Neuronal stem cell (in vitro differentiated cells): ENCODE measurements at places on chromosomes 3 and 15.

GRCh38 chr15:69906256-69907185, 191.2 kb downstream of the TLE3 start:
- DNase-seq, result no peak

DNA sequence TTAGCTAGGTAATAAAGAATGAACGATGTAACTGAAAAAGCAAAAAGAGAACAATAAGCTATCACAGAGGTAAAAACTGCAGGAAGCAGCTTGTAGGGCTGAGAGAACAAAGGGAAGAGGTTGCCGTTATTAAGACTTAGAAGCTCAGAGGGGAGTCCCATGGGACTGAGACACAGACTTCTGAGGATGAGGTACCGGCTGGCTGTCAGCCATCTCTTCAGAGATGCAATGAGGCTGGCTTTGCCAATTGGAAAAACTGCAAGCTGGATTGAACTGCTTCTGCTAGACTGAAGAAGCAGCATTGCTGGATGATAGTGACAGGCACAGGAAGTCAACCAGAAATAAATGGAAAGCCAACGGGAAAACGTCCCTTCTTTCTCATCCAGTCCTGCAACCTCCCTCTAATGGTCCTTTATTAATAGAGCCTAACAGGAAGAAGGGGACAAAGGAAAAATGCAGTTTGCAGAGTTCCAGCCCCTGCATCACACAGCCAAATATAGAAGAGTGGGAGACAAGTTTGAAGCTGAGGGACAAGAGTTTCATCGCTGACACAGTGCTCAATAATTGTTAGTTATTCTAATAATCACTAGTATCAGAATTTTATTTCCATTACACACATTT, 21.1 kb upstream of the KLHL6 start:
- DNase-seq, result no peak

GRCh38 chr3:125151916-125152315, 60.6 kb downstream of the SLC12A8 start:
- DNase-seq, result no peak

- no peak for DNase-seq
Observed at GRCh38 chr3:4507024-4507596, 14.0 kb downstream of the ITPR1 start.

GRCh38 chr3:41118461-41119390, 80.6 kb upstream of the CTNNB1 start:
- no peak for DNase-seq

GRCh38 chr3:56822501-56822900, 20.8 kb upstream of the ARHGEF3 start:
- DNase-seq, result no peak

DNA sequence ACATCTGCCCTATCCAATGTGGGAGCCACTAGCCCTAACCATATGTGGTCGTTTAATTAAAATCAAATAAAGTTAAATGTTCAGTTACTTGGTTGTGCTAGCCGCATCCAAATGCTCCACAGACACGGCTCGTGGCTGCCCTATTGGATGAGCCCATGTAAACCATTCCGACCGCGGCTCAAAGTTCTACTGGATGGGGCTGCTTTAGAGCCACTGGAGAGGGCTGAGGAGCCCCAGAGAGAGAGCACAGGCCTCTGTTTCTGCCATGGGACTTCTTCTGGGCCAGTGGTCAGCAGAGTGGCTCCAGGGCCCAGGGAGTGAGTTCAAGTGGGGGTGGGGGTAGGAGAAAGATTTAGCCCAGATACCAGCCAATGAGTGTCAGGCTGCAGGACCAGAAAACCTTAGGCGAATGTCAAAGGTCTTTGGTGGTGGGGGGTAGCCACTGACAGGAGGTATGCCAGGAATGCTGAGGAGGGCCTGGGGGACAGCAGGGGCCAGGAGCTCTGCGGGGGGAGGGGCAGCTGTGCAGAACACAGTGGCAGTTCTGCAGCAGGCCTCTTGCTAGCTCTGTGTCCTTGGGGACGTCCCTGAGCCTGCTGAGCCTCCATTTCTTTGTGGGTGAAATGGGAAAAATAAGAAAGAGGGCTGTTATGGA, 30.1 kb downstream of the SPSB4 start:
- peak; percentile 79 for DNase-seq

DNA sequence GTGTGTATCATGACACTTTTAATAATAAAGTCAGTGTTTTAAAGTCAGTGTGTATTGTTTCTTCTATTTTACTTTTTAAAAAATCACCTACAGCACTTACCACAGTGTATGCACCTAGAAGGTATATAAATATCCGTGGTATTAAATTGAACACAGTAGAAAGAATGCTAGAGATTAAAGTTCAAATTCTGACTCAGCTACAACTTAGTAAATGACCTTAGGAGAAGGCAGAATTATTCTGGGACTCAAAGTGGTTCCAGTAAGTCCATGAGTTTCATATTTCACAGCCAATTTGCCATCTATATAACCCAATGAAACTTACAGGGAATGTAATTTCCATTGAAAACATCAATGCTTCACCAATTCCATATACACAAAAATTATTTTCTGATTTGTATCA, 52.7 kb upstream of the MAP4 start:
- DNase-seq, result no peak

DNA sequence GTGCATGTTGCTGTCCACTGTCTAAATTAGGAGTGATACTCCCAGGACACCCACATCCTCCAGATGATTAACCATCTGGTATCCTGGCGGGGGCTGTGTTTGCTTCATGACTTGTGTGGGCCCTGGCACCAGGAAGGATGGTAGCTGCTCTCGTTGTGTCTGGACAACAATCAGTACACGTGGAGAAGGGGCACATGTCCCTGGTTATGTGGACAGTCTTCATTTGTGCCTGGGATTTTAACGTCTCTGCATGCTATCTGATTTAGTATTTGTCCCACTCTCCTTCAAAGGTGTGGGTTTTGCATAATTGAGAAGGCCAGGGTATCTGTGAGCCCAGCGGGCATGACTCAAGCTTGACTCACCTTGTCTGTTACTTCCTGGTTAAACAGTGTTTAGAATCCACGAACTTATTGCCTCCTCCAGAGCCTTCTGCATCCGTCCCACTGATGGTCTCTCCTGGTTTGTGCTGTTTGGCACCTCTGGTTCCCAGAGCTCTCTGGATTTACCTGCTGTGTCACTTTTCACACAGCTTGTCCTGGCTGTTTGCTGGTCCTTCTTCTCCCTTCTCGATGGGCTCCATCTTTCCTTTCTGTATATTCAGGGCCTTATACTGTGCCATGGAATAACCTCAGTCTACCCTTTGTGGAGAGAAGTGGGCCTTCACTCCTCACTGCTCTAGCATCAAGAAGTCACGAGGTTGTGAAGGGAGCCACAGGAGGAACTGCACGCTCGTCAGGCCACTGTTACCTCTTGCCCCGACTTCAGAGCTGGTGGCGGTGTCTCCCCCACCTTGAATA, 32.5 kb downstream of the ARNT2 start:
- no peak for DNase-seq

DNA sequence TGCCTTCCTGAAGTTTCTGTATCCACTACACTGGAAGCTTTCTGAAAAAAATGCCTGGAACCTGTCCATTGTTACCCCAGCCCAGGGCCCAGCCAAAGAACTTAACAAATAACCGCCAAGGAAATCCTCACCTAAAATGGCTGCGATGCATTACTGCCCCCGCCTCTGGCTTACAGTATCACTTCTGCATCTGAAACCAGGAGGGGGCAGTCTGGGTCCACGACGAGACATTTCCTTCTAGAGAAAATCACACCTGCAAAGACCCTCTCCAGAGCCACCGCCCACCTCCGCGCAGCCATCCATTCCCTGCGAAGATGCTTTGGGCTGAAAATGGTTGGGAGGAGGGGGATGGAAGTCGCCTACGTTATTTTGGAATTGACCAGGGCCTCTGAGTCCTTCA, 22.4 kb upstream of the CELF6 start:
- DNase-seq, result no peak

DNA sequence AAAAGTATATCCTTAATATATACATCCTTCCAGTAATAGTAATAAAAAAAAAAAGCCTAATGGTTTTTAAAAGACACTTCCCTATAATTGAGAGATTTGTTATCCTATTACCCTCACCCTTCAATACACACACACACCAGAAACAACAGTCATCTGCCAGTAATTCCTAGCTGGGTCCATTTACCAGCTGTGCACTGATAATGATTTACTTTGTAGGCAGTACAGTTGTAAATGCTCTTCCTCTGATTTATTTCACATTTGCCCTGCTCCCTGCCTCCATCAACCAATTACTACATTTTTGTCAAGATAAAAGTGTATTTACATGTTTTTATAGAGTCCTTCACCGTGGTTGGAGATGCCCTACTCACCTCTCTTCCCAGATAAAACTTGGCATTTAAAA, 12.4 kb downstream of the TPM1 start:
- DNase-seq, result no peak

DNA sequence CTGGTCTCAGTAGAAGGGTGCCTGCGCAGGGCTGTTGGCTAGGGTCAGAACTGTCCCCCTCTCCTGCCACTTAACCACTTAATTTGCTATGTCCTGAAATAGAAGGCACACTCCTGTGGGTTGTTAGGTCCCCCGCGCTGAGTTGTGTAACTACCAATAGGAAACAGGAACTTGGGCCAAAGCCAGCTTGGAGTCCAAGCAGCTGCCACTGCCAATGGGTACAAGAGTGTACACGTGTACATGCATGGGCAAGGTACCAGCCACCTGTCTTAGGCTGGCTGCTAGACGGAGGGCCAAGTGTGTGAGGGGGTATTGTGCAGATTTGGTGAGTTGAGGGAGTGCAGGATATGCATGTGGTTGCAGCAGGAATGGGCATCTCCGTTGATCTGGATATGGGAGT, 29.7 kb upstream of the POLG start:
- DNase-seq, result no peak

DNA sequence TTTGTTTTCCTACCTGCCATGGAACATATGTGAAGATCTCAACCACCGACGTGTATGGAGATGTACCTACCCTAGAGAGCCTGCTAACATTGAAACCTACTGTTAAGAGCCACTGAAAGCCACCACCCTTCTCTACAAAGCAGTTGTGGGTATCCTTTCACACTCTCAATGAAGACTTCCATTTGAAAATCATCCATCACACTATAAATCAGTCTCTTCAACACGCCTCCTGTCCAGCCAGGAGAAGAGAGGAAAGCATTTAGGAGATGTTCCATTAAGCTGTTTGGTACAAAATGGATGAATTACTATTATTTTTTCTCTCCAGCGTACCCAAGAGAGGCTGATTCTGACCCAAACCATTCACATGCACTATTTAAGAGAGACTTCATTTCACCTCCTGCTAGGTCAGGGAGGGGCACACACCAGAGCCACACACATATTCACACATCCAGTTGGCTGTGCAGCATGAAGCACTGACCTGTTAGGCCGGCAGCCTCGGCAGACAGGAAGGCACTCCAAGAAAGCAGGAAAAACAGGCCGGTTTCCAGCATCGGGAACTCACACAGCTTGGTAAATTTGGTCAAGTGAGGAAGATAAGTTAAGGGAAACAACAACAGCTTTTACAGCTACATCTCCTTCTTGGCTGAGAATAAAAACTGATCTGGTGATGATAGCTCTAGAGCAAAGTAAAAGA, 274.5 kb downstream of the SLC9A9 start:
- DNase-seq, result no peak

DNA sequence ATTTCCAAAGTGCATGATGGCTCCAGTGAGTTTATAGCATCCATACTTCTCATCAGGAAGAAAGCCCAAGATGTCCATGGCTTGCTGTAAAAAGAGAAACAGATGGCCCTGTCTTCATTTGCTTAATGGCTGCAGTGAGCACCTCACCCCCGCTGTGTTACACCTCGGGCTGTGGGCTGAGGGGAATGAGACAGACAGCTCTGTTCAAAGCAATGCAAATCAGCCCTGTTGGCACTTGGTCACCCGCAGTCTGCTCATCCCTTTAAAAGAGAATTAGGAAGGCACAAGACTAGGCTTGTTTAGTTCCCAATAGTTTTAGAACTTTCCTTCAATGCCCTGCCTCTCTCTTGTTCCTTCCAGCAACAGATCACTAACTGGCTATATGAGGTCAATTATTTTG, 25.2 kb downstream of the MYH15 start:
- DNase-seq, result no peak

DNA sequence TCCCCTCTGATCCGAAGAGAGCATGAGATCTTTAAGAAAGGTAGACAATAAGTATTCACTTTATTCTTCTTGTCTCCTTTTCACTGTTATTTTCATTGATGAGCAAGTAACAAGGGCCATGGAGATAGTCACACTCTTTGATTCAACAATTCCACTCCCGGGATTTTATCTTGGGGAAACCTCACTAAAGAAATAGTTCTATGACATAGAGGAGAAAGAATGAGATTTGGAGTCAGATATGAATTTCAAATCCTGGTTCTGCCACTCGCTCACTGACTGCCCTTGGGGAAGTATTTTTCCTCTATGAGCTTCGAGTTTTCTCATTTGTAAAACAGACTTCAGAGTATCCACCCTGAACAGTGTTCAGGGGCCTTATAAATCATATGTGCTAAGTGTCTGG, 514.6 kb downstream of the NLGN1 start:
- DNase-seq, result no peak

GRCh38 chr3:127688416-127689265, 15.9 kb downstream of the ABTB1 start:
- DNase-seq, result no peak

DNA sequence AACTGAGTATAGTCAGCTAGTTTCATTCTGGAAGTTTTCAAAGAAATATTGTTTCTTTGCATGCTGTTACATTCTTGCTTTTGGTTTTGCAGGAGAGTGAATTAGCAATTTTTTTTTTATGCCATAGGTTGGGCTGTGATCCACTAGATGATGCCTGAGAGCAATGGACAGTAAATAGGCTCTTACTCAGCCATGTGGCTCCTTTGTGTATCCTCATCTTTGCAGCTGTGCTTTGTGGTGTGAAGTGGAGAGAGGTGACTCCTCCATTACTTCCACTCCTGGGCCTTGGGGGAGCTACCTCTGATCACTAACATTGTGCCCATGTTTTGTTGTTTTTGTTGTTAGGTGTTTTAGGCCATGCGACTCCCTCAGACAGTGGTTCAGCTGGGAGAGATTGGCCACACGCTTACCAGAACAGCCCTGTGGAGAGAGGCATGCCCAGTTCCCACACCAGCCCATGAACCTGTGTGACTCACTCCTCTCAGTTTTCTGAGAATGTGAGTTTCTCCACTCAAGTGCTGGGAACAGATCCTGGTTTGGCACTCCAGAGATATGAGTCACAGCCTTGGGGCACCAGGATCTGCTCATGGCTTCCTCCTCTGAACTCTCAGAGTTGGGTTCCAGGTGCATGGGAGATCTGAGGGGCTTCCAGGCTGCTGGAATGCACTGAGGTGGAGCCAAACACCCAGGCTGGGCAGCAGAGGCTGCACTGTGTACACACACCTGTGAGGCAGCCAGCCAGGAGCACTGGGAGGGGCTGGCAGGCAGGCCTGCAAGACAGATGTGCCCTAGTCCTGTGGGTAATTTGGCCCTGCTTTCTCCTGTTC, 785.3 kb downstream of the ROBO2 start:
- DNase-seq, result no peak

GRCh38 chr15:98835876-98836275, 171.7 kb downstream of the PGPEP1L start:
- DNase-seq, result no peak

DNA sequence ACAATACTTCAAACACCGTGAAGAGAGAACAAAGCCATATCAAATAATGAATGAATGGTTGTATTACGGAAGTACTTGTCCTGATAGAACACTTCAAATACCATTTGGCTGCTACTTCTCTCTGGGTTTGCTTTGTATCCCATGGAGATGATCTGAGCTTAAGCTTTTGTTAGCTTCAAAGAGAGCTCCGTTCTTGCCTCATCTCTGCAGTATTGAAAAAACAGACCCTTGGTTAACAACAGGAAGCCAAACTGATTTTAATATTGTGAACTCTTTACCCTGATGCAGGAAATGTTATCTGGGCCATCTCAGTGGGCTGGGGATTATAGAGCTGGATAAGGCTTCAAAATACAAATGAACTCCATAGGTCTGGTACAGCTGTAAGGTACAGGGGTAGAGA, 101.0 kb downstream of the CHL1 start:
- DNase-seq, result no peak
